GM12878 (cell line): ENCODE measurements at places on chromosomes 1 and 21.

GRCh38 chr1:1827089-1827848 is 49.0 kb upstream of the NADK start:
- DNase-seq = no peak

DNA sequence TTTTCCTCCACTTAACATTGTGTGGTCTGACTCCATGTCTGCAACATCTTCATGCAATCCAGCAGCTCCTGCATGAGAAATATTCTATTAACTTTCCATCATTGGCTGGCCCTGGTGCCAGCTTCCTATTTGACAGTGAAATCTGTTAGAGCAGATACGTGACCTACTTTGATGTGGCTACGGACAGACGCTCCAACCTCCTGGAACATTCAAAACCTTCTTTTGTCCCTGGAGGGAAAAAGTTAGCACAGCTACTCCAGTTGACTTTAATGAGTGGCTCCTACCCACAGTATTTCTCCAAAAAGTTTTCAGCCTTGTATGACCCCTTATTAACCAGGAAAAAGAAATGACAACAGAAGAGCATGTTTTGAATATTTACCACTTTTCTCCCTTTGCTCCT is 22.0 kb downstream of the PRAMEF20 start:
- no peak for DNase-seq

DNA sequence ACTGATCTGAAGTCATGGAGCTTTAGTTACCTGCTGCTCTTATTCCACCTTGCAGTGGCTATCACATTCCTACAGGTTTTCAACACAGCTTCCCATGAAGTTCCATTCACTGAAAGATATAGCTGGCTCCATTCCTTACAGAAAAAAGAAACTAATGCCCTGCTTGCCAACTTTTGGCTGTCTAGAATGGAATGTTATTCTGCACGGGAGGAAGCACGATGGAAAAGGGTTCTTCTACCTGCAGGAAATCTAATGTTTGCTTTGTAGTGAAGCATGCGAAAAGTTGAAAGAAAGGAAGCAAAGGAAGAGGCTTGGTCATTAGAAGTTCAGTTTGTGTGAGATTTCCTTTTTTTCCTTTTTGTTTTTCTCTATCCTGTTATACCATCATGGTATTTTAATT is 32.6 kb downstream of the GIPC2 start:
- DNase-seq = no peak

DNA sequence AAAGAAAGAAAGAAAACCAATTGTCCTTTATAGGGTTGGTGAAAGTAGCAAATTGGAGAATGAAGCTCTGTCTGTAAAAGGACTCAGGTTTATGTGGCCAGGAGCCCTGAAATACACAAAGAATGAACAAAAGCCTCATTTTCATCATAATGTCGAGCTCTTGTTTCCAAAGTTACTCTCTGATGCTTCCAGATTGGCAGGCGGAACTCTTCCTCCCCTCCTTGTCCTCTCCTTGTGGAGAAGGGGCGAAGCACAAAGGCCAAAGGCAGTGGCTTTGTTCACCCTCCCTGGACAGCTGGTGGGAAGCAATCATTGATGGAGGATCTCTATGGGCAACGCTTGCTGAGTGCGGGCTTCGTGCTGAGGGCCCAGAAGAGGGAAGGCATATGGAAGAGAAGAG is 5.6 kb downstream of the CA6 start:
- DNase-seq = no peak

GRCh38 chr1:9996624-9997582 is at the start of gene RBP7:
Gene RBP7 (plus strand): TSS chr1:9997228. CDS start chr1:9997259, 31 bp downstream.
- DNase-seq = no peak

GRCh38 chr1:109882288-109883245 is 28.1 kb upstream of the CSF1 start:
- DNase-seq = no peak

GRCh38 chr21:28547766-28548165 is 444.9 kb downstream of the LTN1 start:
- no peak for DNase-seq

- no peak for DNase-seq
These were observed 5.9 kb downstream of the IQGAP3 start for GRCh38 chr1:156566436-156566835.

DNA sequence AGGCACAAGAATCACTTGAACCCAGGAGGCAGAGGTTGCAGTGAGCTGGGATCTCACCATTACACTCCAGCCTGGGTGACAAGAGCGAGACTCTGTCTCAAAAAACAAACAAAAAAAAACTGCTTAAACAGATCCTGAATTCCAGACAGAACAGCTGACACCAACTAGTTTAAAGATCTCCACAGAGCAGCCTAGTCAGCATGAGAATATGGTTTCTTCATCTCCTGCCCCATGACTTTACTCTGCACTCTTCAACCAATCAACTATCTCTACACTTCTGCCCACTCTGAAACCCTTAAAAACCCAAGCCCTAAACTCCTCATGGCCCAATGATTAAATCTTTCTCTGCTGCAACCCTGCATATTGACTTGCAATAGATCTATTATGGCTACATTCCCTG is 7.5 kb upstream of the PRRC2C start:
- no peak for DNase-seq

DNA sequence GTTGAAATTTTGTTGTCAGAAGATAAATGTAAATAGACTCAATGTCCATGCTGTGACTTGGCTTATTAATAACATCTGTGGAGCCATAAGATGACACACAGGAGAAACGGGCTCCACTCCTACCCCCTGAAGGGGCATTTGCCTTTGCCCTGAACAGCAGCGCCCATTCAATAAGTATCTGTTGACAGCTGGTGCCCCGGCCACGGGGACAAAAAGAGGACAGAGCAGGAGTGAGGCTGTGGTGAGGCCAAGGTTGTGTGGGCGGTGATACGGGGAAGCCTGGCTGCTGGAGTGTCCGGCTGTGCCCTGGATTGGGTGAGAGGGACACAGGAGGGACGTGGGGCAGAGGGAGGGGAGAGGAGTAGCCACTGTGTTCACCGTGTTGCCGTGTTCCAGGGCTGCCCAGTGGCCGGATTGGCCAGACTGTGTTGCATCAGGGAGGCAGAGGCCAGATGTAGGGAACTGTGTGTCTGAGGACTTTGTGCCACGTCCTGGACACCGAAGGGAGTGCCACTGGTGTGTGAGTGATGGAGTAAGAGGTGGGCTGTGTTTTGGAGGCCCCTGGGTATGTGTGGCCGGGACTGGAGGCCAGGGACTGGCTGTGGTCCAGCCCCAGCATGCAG is 15.1 kb downstream of the PRMT2 start:
- no peak for DNase-seq

- DNase-seq = no peak
These were observed 108.3 kb downstream of the ETS2 start for GRCh38 chr21:38913893-38914527.
